Activated T-cell treated with anti-CD3 and anti-CD28 coated beads for 48 hours (primary cell): ENCODE measurements at places on chromosomes 5 and 9.

DNA sequence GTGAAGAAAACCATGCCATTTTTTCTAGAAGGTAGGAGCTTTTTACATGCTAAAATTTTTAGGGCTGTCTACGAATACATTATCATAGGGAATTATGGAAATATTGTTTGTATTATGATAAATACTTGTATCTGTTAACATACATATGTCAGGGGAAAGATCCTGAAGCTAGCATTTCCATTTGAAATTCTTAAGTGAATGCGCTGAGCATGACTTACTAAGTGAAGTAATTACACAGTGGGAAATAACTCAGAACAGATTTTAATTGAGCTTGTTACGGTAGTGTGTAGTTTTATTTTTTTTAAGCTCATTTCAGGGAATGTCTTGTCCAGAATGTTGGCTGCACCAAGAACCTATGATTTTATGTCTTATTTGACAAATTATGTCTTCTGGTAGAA is 19.1 kb downstream of the TDRD7 start:
- DNase-seq = no peak

GRCh38 chr9:77917800-77918199 is 113.8 kb downstream of the GNAQ start:
- no peak for DNase-seq

GRCh38 chr9:22052376-22052945 is 43.4 kb upstream of the CDKN2B start:
- DNase-seq = peak; percentile 4

DNA sequence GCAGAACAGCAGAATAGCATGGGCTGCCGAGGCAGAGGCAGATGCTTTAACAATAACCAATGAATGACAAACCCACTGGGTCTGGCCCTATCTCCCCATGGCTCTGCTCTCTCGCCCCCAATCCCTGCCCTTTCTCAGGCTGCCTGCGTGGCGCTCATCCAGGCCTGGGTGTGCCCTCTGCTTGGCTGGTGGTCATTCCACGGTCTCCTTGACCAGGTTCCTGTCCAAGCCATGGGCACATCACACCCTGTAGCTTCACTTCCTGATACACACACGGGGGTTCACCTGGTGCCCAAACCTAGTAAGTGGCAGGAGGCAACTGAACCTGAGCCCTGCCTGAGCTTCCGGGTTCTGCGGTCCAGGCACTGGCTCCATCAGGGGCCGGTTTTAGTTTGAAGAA is 87.6 kb downstream of the DAP start:
- no peak for DNase-seq

DNA sequence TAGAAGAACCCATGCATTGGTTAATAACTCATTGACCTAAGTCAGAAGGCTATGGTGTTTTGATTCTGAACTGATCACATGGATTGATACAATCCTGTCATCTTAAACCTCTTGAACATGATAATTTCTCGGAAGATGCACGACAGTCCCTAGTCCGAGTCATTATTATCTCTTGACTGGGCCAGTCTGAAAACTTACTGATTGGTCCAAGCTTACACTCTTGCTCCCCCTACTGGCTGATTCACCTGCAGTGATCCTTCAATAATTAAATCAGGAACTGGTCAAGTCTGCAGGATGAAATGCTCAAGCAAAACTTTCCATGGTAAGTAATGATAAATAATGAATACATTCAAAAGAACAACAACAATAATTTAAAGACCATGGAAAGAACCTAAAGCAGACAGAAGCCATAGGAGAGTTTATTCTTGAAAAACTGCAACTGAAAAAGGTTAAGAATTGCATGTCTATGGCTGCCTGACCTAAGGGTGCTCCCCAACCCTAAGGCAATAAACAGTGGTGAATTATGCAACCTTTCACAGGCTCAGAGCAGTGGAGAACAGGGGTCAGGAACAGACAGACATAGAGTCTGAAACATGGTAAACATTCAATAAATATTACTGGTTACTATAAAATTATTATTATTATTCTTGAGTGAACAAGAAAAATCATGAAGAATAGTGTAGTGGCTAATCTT is 79.3 kb downstream of the BRINP1 start:
- DNase-seq = no peak

GRCh38 chr5:61330845-61331406 is 1.1 kb upstream of the ZSWIM6 start:
- peak; percentile 68 for DNase-seq

DNA sequence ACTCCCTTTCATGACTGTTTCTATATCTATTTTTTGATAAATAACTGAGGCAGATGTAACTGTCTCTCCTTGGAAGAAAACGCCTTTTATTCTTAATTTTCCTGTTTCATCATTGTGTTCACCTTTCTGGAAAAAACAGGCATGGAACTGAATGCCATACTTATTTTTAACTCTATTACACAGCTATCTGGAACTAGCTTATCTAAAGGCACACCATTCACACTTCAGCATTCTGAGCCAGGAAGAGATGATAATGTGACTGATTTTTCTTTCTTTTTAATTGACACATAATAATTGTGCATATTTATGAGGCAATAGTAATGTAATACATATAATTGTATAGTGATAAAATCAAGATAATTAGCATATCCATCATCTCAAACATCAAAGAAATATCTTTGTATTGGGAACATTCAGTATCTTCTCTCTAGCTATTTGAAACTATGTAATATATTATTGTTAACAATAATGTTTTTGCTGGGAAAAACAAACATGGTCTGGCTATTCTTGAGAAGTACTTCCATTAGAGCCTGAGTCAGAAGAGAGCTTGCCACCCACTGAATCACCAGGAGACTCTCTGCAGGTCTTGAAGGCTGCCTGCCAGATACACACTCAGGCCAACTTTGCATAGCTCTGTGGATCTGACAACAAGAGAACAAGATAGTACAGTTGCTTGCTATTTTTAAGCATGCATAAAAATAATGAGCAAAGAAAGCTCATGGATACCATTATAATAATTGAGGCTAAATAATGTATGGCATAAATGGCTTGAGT is 501.0 kb upstream of the EDIL3 start:
- DNase-seq = no peak
